ENCODE measurements at places on chromosomes 7 and 10.

DNA sequence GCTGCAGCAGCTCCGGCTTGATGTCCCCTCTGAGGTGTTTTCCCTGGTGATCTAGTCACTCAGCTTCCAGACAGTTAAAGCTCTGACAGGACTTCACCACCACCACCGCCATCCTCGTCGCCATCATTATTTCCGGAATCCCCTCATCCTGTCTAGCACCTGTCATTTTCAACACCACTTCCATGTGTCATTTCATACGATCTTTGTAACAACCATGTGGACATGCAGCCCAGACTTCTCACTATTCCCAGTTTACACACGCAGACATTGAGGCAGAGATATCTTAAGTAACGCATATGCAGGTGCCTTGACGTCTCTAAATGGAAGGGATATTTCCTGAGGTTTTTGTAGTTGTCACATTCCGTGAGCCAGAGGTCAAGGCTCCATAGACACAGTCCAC lies 530.6 kb upstream of the FOXK1 start:
- no peak for DNase-seq

DNA sequence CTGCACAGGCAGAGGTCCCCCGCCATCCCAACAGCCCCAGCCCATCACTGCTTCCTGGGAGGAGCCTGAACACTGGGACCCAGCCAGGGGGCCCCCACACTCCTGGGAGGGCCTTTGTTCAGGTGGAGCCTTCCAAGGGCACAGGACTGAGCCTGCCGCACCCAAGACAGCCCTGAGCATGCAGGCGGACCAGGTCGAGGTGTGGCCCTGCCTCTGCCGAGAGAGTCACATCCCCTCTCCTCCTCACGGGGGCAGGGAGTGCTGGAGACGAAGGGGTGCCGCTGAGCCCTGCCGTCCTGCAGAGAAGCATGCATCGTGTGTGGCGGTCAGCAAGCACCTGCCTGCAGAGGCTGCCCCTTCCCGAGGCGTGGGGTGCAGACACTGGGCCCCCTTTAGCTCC lies 7.3 kb upstream of the MAFK start:
- DNase-seq, result no peak

DNA sequence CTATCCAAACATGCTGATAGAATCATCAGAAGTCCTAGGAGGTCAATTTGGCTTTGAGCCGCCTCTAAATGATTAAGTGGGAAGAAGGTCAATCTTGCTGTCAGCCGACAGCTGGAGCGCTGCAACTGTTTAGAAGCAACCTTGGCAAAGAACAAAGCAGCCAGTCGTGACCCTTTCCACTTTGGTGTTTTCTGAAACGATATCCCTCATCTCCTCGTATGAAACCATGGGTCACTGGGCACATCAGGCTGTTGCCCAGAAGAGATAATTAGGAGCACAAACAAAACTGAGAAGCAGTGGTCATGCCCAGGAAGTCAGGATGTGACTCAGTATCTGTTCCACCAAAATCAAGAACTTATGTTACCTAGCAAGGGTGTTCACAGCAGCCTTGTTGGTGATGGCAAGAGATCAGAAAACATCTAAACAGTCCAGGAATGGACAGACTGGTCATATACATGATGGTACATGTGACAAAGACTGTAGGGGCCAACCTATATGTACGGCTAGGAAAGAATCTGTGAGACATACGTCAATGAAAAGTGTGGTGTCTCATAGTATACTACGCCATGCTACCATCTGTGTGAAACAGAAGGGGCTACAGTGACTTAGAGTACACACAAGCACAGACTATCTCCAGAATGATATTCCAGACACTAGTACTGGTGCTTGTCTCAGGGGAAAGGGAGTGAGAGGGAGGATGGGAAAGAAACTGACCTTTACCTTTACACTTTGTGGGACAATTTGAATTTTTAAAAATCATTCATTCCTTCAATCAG lies 22.4 kb downstream of the STN1 start:
- no peak for DNase-seq

DNA sequence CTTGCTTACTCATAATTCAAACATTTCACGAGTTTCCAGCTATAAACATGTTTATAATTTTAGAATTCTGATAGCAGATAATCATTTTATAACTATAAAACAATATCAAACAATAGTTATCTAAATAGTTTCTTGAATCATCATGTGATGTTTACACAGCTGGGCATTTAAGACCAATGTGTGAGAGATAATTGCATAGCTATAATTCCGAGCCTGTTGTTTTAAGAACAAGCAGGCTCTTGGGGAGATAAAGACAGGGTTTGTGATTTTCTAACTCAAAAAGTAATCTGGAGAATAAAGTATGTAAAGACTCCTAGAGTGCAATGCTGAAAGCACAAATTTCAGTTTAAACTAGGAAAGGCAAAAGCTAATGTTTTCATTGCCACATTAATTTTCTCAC lies 331.2 kb downstream of the LRRTM3 start:
- no peak for DNase-seq

DNA sequence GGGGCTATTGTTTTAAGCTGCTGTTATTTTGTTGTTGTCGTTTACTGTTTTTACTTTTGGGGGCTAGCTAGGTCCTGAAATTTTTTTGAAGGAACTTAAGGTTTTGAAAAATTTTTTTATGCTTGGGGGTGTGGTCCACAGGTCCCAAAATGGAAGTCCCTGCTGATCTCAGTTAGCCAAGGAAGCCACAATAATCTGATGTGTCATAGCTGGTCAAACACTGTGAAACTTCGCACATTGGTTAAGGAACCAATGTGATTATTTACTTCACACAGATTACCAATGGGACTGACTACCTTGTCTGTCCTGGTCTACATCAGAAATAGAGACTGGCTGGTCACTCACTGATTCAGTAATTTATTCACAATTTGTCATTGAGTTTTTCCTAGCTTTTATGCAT lies 29.5 kb upstream of the HYCC1 start:
- DNase-seq, result no peak

GRCh38 chr10:79402951-79403350 lies 42.5 kb downstream of the ZCCHC24 start:
- no peak for DNase-seq

- no peak for DNase-seq
Observed at GRCh38 chr7:128880791-128881457, 18.3 kb downstream of the ATP6V1F start.

DNA sequence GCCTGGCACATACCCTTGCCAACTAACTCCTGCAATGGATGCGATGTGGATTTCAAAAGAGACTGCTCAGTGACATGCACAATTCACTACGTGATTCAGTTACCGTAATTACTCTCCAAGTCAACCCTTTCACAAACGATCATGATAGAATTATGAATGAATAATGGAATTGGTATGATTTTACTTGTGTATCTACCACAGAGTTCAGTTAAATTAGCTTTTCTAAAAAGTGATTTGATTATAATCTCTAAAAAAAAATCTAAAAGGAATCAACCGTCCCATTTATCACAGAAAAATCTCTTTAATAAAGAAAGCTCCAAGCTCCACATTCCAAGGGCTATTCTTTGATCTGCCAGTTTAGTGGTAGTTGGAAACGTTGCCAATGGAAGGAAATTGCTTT lies 30.4 kb upstream of the RSU1 start:
- DNase-seq, result no peak

DNA sequence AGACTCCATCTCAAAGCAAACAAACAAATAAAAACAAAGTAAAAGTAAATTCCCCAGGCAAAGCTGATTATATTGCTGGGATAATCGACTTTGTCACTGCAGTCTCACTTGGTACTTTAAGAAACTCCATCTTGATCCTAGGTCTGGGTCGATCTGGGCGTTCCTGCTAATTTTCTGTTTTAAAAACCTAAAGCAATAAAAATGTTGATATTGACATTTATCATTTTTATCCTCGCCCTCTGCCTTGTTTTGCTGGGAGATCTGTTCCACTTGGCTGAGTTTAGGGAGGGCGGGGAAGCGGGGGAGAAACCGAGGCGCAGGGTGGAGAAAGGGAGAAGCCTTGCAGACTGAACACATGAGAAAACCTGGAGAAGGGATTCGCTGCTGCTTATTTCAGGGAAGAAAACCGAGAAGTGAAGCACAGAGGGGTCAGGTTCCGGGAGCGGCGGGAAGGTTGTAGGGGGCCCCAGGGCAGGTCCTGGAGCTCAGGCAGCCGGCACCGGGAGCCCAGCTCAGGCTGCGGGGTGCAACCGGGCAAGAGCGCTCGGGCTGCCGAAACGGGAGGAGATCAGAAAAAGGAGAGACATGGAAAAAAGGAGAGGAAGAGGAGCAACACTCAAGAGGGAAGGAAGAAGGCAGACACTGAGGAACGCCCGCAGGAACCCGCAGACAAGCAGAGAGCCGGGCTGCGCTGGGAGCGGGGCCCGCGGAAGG lies 27.3 kb upstream of the KMT2C start:
- DNase-seq, result peak; percentile 65

DNA sequence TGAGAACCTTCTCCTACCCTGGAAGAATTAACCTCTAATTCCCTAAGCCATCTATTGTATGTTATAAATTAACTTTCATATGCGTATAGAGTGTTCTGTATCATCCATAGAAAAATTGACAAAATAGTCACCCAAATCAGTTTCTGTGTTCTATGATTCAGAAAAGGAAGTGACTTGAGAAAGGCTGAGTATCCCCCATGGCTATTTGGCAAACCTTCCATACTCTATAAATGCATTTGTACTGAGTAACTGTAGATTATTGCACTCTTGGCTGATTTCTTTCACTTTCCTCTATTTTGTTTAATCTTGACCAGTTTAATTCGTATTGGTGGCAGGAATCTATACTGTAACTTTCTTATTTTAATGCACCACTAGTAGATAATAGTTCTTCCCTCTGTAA lies 182.2 kb downstream of the HTR7 start:
- no peak for DNase-seq

- no peak for DNase-seq
Observed at GRCh38 chr7:139582671-139583155, 59.2 kb downstream of the CLEC2L start.

- no peak for DNase-seq
Observed at GRCh38 chr10:128161031-128161430, 34.8 kb upstream of the MKI67 start.

DNA sequence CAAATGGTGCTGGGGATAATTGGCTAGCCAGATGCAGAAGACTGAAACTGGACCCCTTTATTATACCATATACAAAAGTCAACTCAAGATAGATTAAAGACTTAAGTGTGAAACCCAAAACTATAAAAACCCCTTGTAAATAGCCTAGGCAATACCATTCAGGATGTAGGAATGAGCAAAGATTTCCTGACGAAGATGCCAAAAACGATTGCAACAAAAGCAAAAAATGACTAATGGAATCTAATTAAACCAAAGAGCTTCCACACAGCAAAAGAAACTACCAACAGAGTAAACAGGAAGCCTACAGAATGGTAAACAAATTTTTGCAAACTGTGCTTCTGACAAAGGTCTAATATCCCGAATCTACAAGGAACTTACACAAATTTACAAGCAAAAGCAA lies 30.9 kb upstream of the PLXDC2 start:
- no peak for DNase-seq

DNA sequence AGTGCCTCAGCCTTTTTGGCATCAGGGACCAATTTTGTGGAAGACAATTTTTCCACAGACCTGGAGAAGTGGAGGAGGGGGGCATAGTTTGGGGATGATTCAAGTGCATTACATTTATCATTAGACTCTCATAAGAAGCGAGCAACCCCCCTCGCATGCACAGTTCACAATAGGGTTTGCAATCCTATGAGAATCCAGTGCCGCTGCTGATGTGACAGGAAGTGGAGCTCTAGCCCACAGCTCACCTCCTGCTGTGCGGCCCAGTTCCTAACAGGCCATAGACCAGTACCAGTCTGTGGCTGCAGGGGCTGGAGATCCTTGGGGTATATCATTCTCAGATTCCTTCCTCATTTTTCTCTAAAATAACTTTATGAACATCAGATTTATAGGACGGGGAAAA lies 50.8 kb downstream of the ATAD1 start:
- no peak for DNase-seq

- DNase-seq, result no peak
Observed at GRCh38 chr7:105021352-105021751, 7.3 kb downstream of the KMT2E start.

GRCh38 chr7:141418066-141418465 lies 133.1 kb upstream of the AGK start:
- DNase-seq, result no peak

GRCh38 chr7:111096997-111097396 lies 6.1 kb downstream of the LRRN3 start:
- DNase-seq, result no peak

GRCh38 chr7:40755438-40755837 lies 620.6 kb downstream of the SUGCT start:
- no peak for DNase-seq

DNA sequence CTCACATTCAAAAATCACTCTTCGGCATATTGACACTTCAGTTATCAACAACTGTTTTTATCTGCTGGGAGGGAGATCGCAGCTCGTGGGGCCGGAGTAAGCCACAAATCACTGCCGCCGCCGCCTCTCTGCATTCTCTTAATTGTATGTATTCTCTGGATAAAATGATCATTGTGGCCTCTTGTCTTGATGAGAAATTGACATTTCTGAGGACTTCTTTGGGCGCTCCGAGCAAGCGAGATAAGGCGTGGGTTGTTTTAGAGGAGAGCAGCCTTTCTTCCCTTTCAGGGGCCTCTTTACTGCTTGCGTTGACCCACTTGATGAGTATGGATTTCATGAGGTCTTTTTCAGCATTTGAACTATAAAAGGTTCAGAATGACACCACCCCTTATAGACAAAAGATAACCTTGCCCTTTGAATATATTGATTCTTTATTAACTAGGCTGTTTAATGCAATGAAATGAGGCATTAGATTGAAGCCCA lies 130.6 kb downstream of the EBF3 start:
- no peak for DNase-seq

DNA sequence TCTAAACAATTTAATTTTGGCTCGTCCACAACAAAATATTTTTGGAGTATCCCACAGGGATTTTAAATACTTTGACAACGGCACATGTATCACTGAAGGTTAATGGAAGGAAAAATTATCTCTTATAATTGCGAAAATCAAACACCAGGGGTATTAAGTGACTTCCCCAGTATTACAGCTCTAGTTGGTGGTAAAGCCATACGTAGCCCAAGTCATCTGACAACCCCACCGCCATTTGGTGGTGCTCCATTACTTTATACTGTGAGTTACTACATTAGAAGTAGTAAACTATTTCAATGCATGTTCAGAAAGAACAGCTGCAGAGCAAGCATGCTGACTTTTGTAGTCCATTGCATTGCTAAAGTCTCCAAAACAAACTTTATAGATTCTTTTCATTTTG lies 179.7 kb downstream of the HGF start:
- DNase-seq, result no peak

- DNase-seq, result no peak
Observed at GRCh38 chr7:131431289-131431688, 103.6 kb downstream of the MKLN1 start.

DNA sequence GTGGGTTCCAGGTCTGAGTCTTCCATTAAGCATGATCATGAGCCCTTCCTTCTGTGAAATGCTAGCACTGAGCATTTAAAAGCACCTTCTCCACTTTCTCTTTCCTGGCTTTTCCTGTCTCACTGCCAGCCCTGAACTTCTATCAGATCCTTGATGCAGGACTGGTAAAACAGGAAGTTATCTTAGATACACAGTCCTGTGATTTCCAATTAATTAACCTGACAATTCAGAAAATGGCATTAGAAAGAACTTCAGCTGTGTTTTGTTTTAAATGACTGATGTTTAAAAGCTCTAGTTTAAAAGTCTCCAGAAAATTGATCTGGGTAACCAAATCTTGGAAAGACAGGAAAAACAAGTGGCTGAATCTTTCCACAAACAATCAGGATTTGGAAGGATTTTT lies 79.0 kb upstream of the MACROH2A2 start:
- DNase-seq, result no peak

All from urinary bladder (tissue), 4 donors.